ENCODE measurements at places on chromosomes 1 and 21.

DNA sequence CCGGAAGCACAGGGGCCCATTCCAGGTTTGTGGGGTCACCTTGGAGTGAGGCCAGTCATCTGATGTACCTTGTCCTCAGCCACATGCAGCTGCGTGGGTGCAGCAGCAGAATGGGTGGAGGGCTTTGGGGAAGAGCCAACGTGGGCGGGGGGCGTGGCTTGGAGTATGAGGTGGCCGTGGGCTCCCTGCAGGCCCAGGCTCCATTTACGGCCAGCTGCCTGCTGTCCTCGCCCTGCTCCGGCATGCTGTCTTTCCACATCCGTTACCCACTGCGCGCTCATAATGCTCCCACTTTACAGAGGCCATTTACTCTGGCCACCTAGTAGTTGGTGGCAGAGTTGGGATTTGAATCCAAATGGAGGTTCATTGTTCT is 27.8 kb upstream of the TINAGL1 start:
- DNase-seq, result no peak

- DNase-seq, result no peak
These were observed 326.8 kb downstream of the ASTN1 start for GRCh38 chr1:176837708-176838107.

- DNase-seq, result no peak
These were observed 1053.4 kb upstream of the ADGRL4 start for GRCh38 chr1:80059940-80060339.

- DNase-seq, result peak; percentile 38
These were observed 21.8 kb upstream of the PLEKHO1 start for GRCh38 chr1:150127868-150128267.

DNA sequence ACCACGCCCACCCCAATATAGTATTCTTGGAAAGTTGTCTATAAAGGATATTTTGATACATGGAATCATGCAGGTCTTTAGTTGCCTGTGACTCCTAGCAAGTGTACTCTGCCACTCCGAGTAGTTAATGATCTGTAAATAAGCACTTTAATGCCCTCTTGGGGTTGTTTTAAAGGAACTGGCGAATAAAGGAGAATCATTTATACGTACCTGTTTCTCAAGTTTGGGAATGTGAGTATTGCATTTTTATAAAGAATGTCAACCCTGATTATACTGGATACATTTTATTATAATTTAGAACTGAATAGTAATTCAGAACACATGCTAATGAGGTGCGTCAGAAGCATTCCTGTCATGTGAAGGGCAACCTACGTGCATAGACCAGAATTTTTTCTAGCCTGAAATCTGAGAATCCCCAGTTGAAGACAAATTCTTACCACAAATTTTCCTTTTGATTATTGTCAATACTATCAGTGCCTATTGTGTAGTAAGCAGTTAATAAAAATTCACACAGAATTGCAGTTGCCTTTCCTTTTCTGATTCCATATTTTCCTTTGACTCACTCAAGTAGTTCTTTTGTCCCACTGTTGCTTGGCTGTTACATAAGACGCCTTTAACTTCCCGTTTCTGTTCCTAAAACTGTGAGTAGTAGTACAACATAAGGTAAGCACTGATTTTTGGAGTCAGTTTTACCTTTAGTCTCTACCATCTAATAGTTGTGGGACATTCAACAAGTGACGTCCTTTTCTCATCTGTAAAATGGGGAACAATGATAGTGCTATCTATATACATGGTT is 5.1 kb downstream of the AHCYL1 start:
- DNase-seq, result no peak

GRCh38 chr1:114670083-114671010 is 498 bp upstream of the DENND2C start:
- peak; percentile 81 for DNase-seq

GRCh38 chr1:3940754-3941345 is 40.8 kb upstream of the C1orf174 start:
- no peak for DNase-seq

DNA sequence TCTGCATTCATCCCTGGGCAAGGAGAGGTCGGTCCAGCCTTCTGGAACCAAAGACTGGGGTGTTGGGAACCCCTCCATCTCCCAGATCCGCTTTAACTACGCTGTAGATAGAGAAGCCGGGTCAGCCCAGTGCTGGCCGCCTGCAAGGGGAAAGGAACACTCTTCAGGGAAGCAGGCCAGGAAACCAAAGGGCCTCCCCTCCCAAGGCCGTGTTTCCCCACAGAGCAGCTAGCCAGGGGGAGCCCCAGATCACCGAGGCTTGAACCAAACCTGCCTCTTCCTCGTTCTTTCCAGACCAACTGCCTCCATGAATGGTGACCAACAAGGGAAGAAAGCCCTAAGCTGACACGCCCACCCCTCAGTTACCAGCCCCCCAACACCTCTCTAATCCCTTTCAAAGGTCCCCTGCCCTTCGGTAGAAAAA is 1.2 kb upstream of the CHD5 start:
- no peak for DNase-seq

DNA sequence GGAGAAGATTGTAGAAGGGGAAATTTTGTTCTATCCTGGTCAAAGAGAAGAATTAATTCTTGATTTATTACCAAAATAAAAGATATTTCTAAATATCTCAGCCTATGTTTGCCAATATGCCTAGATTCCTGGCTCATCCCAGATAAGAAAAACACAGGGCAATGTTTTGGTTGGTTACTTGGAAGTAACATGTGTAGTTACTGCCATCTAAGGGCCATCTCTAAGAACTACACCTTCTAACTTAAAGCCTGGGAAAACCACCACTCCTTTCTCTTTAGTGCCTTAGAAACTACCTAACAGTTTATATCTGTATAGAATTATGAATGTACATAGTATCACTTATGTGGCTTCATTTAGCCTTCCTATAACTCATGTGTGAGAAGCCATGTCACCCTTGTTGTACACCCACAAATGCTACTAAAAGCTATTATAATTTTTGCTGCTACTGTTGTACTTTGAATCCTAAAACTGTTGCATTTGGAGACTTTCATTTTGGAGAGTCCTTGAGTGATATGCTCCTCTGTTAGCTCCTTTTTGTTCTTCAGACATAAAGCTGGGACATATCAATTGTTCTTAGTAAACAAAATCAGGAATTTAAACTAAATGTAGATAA is 4.5 kb downstream of the AIM2 start:
- DNase-seq, result no peak

DNA sequence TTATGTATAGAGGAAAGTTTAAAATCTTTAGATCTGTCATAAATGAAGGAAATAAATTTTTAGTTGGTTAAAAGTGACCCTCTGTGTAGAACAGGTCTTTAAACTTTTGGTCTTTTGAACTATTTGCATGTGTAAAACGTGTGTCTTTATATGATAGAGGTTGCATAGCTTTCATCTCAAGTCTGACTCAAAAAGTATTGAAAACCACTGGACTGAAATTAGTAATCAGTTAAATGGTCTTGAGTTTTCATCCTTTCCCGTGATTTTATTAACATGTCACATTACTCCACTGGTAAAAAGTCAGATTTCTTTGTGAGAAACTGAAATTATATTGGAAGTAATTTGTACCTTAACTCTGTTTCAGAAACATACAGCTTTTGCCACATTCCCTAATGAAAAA is 1.8 kb downstream of the RNPC3 start:
- no peak for DNase-seq

GRCh38 chr1:201000391-201000790 is 23.1 kb downstream of the KIF21B start:
- no peak for DNase-seq

DNA sequence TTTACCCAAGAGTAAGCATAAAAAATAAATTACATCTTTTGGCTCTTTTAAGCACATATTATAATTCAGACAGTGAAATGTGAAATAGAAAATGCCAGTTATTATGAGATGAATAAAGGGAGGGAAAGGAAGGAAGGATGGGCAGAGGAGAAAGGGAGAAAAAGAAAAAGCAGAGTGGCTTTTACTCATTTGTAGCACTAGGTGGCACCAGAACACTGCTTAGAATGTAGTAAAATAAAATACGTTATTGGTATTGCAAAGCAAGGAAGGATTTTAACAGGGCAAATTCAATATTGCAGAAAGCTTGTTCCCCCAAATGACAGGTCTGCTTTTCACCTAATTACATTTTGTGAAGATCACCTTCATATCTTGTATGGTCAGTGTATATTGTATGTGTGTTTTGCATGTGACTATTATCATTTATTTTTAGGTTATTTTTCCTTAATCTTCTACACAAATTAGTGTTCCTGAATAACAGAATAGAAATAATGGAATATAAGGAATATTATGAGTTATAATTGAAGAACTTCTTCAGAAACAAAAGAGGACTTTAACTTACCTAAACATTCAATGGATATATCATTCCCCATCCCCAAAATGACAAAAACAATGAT is 9.1 kb upstream of the PCNX2 start:
- no peak for DNase-seq

GRCh38 chr1:23460519-23460918 is 23.5 kb downstream of the ASAP3 start:
- no peak for DNase-seq

DNA sequence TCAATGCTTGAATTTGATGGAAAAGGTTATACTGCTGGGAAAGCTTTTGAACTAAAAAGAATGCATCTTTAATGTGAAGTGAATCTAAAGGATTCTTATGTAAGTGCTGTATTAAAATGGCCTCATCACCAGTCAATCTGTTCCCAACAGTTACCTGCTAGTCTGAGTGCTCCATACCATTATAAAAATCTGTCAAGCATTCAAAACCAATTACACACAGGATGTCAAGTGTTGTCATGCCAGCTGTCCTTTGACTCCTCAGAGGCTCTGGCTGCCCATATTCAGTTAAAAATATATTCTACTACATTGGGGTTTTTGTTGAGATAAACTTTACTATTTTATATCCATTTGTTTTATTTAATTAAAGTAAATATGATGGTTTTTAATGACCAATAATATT is 1587.7 kb downstream of the AMY1C start:
- DNase-seq, result no peak

DNA sequence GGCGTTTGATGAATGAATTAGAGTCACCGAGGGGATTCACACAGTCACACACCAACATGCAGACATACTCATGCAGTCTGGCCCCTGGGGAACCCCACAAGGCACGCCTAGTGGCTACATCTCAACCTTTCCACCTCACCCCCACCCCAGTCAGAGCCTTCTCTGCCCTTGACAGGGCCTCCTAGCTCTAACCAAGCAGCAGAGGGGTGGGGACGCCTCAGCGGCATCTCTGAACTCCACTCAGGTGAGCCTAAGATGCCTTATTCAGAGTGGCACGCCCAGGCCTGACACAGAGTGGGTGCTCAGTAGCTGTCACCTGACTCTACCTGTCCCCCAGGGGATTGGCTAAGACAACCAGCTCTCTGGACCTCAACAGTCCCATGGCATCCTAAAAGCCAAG is 3.7 kb upstream of the SDC3 start:
- no peak for DNase-seq

DNA sequence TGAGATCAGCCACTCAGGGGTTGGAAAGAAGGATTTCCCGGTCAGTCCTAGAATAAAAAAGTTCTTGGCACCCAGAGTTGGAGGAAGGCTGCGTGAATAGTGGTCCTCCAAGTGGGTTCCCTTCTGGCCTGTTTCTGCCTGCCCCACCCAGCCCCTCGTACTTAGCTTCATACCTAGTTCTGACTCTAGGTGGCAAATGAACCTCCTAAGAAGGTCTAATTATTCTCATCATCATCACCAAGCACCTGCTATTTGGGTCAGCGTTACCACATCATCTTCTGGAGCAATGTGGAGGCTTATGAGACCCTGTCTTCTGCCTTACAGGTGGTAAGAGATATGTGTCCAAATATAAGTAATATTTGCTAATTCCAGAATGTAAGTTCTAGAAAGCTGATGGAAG is 35.9 kb upstream of the NFASC start:
- DNase-seq, result no peak

DNA sequence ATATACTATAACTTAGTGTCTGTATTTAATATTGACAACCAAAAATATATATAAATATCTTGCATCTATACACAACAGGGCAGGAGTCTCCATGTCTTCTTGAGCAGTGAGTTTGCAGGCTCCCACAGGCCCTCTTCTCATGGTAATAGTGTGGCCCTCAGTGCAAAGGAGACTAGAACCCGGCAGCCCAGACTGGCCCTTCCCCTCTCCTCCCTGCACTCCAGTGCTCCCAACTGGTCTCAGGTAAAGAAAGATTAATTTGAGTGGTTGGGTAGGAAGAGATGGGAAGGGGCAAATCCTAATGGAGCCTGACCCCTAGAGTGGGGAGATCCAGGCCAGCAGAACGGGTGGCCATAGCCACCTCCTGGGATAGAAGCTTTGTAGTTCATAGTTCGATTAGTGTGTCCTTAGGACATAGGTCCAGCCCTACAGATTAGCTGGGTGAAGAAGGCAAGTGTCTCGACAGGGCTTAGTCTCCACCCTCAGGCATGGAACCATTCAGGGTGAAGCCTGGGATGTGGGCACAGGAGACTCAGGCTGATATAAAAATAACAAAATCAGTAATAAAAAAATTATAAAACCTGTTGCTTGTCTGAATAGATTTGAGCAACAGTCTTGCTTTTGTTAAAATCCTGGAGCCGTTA is 32.3 kb downstream of the SLC2A1 start:
- DNase-seq, result no peak

- DNase-seq, result no peak
These were observed 72.1 kb downstream of the ZNF648 start for GRCh38 chr1:181989261-181989920.

GRCh38 chr1:244958593-244958992 is 94.2 kb upstream of the HNRNPU start:
- no peak for DNase-seq

DNA sequence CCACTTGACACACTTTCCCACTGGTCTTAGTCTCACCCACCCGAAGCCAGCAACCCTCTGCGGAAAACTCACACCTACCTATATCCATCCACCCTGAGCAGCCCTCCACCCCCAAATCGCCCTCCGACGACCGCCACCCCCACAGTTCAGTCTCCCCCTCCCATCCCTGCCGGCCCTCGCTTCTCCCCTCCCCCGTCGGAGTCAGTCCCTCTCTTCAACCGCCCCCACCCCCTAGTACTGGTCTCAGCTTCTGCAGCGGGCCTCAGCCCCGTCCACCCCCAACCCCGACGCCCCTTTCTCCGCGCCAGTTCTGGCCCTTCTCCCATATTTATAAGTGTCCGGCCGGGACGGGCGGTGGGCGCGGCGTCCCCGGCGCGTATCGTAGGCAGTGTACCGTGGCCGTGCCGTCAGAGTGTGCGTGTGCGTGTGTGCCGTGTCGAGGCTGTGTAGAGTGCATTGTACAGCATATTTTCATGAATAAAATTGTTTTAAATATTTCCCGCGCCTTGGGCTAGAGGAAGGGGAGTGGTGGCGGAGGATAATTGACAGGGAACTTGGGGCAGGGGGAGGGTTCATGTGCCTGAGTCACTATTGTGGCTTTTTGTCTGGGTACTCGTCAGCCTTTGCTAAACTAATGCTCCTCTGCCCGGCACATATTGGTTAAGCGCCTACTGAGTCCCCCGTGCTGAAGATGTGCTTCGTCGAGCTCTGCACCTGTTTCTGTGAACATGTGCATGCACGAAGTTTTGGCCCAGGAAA is 22.0 kb downstream of the FOXO6 start:
- DNase-seq, result no peak

GRCh38 chr1:54607821-54608565 is 15.3 kb downstream of the FAM151A start:
- DNase-seq, result no peak

Measured in stimulated activated CD4-positive, alpha-beta T cell treated with anti-CD3 and anti-CD28 coated beads, Interleukin-12 subunit alpha, Interleukin-12 subunit beta, amount 100 ng/mL, for 48 hours (primary cell).